Large intestine (tissue), 12 donors: ENCODE measurements at places on chromosomes 12 and 14. TPM values are rescaled to one million over a fixed set of nuclear protein-coding genes. Genes with fewer than 3 reads are reported as not detected.
A peak's percentile ranks its signal among the peaks of the same experiment; 100 is the strongest.

SMIM41 gene
- 0.88 TPM for polyA plus RNA-seq

PLA2G1B gene
- 0.79 TPM for polyA plus RNA-seq

PIWIL1 gene
- polyA plus RNA-seq: 0.19 TPM

NTF3 gene
- polyA plus RNA-seq: 2.1 TPM

DNA sequence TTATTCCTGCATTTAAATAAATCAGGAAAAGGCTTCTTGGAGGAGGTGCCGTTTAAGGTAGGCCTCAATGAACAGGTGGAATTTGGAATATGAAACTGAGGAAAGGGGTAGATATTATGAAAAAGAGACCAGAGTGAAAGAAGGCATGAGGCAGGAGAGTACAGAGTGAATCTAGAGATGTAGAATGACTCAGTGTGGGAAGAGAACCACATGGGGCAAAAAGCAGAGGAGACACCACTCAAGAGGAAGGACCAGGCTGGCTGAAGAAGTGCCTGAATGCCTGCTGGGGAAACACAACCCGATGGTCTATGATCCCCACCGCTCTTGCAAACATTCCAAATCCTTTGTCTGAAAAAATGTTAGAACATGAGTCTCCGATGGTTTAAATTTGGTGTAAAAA, 1134.1 kb downstream of the VRK1 start:
- no peaks in the 10 kb centered on the region for H3K4me1 ChIP-seq
- no peak overlapping the region for H3K27ac ChIP-seq
- H3K27me3 ChIP-seq: no peaks in the 10 kb centered on the region
- H3K36me3 ChIP-seq: no peaks in the 10 kb centered on the region
- DNase-seq: no peak

- DNase-seq: no peak
- no peaks in the 10 kb centered on the region for H3K4me1 ChIP-seq
- no peak overlapping the region for H3K27ac ChIP-seq
- H3K36me3 ChIP-seq: no peaks in the 10 kb centered on the region
These were observed 79.9 kb downstream of the BBS10 start for GRCh38 chr12:76268267-76268666.

GRCh38 chr12:82789674-82790073, 103.0 kb downstream of the TMTC2 start:
- no peak overlapping the region for H3K4me3 ChIP-seq
- DNase-seq: no peak
- H3K27me3 ChIP-seq: no peaks in the 10 kb centered on the region
- H3K4me1 ChIP-seq: no peaks in the 10 kb centered on the region
- no peaks in the 10 kb centered on the region for H3K36me3 ChIP-seq

DNA sequence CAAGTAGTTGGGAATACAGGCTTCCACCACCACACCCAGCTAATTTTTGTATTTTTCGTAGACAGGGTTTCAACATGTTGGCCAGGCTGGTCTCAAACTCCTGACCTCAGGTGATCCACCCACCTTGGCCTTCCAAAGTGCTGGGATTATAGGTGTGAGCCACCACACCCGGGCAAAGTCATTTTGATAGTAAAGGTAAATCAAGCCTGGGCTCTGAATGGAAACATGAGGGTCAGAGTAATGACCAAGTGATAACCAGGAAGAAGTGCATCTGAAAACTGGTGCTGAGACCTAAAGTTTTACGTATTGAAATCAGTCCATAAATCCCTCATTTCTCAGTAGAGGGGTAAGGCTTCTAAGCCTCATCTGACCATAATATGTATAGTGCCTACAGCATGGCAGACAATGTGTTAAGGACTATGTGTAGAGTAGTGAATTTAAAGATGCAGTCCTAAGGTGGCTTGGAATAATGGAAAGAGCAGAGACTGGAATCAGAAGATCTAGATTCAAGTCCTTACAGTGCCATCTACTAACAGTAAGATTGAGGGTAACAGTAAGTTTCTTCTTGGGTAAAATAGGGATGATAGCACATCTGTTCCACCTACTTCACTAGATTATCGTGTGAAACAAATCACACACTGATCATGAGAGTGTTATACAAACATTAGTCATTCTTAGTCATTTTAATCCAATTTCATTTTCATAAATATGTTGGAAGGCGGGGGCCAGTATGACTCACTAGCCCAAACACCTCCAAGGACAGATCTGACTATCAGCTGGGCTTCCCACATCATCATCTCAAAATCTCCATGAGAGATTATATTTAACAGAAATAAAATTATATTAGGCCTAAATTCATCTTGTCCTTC, 11.2 kb downstream of the MAP4K5 start:
- no peak overlapping the region for H3K4me3 ChIP-seq
- H3K27ac ChIP-seq: no peak overlapping the region
- H3K4me1 ChIP-seq: no peaks in the 10 kb centered on the region
- H3K36me3 ChIP-seq: peaks cover 2% of the 10 kb centered on the region

DNA sequence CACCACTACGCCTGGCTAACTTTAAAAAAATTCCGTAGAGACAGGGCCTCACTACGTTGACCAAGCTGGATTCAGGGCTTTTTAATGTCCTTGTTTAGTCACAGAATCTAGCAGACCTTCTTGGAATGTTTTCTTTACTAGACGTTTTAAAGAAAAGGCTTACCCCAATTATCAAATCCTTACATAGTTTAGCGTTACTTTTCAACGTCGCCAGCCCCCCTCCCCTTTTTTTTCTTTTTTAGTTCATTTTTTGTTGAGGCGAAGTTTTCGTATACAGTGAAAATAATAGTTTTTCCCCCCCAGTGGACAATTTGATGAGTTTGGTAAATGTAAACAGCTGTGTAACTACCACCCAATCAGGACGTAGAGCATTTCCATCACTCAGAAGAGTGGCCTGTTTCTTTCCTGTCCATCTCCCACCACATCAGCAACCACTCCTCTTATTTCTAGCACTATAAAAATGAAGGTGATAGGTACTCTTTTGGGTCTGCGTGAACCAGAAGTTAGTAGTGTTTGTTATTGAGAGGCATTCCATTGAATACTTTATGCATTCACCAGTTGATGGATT, 753 bp upstream of the DLGAP5 start:
- no peaks in the 10 kb centered on the region for H3K36me3 ChIP-seq
- DNase-seq: no peak
- no peaks in the 10 kb centered on the region for H3K27me3 ChIP-seq
- H3K4me1 ChIP-seq: no peaks in the 10 kb centered on the region
- H3K27ac ChIP-seq: peak overlapping the region; percentile 37

DNA sequence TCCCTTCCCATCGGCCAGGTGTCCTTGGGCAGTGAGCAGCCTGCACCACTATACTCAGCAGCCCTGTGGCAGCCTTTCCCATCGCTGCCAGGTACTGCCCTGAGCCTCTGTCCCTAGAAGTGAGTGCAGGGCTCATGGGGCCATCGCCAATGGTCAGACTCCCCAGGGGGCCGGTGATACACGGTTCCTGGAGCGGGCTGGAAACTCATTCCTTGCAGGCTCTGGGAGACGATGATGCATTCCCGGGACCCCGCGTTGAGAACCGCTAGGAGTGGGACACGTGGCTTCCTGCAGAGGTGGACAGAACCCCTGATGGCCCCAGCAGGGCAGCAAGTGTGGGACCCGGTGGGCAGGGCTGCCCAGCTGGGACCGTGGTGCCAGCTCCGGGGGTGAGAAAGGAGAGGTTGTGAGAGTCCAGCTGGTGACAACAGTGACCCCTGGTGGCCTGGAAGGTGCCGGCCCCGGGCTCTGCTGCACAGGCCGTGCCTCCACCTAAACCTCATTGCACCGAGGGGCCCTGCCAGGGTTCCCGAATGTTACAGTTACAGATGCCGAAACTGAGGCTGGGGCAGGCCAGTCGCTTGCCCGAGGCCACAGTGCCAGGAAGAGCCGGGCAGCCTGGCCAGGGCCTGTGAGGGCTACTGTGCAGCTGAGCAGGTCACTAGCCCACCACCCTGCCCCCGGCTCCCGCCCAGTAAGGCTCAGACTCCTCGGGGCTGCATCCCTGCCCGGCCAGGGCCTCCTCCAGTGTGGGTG, 33.8 kb downstream of the FBRSL1 start:
- H3K27me3 ChIP-seq: no peaks in the 10 kb centered on the region
- H3K27ac ChIP-seq: no peak overlapping the region
- H3K4me3 ChIP-seq: no peak overlapping the region
- H3K4me1 ChIP-seq: peaks cover 7% of the 10 kb centered on the region
- peak; percentile 46 for DNase-seq

- H3K4me3 ChIP-seq: no peak overlapping the region
- peaks cover 7% of the 10 kb centered on the region for H3K4me1 ChIP-seq
- H3K27me3 ChIP-seq: no peaks in the 10 kb centered on the region
- H3K27ac ChIP-seq: no peak overlapping the region
- H3K36me3 ChIP-seq: no peaks in the 10 kb centered on the region
These were observed 123.3 kb upstream of the MED13L start for GRCh38 chr12:116400636-116401372.

DNA sequence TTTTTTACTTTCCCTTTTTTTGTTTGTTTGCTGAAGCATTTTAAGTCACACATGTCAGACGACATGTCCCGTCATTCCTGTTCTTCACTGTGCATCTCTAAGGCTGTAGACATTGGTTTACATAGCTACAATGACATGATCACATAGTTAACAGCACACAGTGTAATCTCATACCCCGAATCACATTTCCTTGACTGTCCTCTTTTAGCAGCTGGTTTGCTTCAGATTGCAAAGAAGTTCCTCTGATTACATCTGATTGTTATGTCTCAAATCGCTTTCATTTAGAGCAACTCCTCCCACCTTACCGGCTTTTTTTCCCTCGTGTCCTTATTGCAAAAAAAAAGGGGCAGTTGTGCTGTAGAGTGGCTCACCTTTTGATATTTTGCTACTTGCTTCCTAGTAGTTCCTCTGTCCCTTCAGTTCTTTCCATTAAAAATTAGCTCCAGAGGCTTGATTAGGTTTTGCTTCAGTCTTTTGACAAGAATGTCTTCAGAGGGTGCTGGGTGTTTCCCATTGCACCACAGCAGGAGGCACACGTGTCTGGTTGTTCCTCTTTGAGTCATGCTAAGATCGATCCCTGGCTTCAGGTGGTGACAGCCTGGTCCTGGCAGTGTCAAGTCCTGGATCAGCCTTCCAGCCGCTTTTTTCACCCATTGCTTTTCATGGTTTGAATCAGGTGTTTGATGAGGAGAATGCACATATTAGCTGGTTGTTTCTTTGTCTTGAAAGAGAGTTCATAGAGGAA, 35.0 kb downstream of the ZNF664 start:
- no peak overlapping the region for H3K27ac ChIP-seq
- H3K36me3 ChIP-seq: peaks cover 38% of the 10 kb centered on the region
- H3K4me1 ChIP-seq: peaks cover 33% of the 10 kb centered on the region
- no peak overlapping the region for H3K4me3 ChIP-seq
- H3K27me3 ChIP-seq: no peaks in the 10 kb centered on the region
- no peak for DNase-seq

GRCh38 chr12:11227373-11227772, 40.6 kb upstream of the TAS2R42 start:
- DNase-seq: no peak
- no peaks in the 10 kb centered on the region for H3K27me3 ChIP-seq
- H3K4me3 ChIP-seq: no peak overlapping the region
- H3K27ac ChIP-seq: no peak overlapping the region
- H3K4me1 ChIP-seq: no peaks in the 10 kb centered on the region

DNA sequence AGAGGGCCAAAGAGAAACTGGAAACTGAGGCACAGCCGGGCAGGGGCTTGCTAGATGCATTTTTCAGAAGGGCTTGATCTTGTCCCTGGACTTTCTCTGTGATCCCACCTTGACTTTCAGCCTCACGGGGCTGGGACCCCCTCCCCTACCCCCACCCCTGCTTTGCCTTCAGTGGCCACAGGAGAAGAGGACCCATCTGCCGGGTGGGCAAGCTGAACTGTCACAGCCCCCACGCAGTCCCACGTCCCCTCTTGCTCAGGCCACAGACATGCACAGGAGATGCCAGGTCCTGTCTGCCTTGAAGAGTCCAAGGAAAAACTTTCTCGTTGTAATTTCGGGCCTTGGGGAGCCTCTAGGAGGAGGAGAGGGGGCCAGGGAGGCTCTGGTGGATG, 158.9 kb downstream of the KIF26A start:
- no peaks in the 10 kb centered on the region for H3K4me1 ChIP-seq
- no peaks in the 10 kb centered on the region for H3K27me3 ChIP-seq
- no peak overlapping the region for H3K4me3 ChIP-seq
- DNase-seq: no peak
- no peak overlapping the region for H3K27ac ChIP-seq
- no peaks in the 10 kb centered on the region for H3K36me3 ChIP-seq

GRCh38 chr12:131988054-131988796, 38.5 kb downstream of the EP400 start:
- DNase-seq: no peak
- no peak overlapping the region for H3K27ac ChIP-seq
- H3K4me3 ChIP-seq: no peak overlapping the region
- H3K36me3 ChIP-seq: peaks cover 84% of the 10 kb centered on the region
